ENCODE measurements at places on chromosomes 4 and X.

GRCh38 chrX:107542500-107542899 lies 85.8 kb upstream of the PRPS1 start:
- no peak for DNase-seq

DNA sequence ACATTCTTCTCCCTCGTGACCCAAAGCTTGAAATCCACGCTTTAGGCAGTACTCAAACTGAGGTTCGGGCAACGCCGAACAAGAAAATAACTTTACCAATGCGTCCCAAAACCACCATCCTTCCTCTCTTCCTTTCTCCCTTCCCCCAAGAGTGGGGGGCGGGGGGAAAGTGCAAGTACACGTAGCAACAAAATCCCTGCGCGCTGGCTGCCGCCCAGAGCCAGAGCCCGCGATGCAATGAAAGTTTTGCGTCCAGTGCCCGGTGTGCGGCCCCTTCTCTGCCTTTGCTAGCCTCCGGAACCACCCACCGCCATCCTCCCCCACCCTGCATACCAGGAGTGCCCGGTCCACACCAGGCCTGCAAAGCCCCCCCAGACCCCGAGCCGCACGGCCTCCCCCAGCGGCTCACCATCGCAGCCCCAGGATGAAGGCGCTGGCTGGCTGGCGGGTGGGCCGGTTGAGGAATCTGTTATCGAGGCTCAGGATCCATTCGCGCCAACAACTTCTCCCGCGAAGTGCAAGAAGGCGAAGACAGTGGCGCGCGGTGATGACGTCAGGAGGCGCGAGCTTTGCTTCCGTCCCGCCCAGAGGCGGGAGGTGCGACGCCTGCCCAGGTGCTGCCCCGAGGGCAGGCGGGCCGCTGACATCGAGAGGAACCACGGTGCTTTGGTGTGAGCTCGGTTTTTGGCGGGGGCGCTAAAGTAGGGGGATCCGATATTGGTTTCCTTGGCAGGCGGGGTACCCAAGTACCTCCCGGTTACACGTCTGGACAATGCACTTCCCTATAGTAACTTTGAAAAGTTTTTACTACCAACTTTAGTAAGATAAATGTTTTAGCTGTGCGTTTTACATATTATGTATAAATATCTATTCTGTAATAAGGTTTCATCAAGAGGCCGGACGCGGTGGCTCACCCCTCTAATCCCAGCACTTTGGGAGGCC lies at the start of gene RFC1:
Gene RFC1 (minus strand): TSS at position 533 of the 942 bp plus-strand sequence. CDS start 121 bp downstream, at position 412.
- peak; percentile 36 for DNase-seq

- DNase-seq, result no peak
These were observed 470.7 kb upstream of the FTHL17 start for GRCh38 chrX:31542566-31542965.

DNA sequence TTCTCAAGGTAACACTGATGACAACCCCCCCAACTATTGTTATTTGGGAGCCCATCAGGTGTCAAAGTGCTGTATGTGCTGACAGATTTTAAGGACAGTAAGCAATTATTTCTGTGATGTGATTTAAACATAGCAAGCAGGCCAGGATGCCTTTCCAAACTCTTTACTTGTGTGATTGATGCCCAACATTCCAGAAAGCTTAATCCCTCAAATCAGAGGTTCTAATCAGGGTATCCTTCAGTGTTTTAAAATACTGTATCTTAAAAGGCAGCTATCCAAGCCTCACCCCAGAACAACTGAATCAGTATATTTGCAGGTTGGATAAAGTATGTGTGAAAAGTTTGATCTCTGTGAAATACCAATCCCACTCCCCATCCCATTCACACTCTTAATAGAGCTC lies 119.7 kb downstream of the GASK1B start:
- DNase-seq, result no peak

DNA sequence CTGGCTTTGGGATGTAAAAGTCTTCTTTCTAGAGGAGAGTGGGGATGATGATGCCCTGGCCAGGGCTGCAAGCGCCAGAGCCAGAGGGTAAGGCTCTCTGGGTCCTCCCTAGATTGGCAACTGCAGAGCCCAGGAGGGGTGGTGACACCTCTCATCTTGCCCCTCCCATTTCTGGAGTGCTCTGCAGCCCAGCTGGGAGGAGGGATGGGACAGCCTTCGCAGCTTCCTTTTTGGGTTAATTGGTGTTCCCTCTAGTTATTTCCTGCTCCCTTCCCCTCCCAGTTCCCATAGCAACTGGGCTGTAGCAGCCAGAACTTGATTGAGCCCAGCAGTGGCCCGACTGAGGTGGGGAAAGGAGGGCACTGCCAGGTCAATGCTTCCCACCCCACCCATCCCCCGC lies 19.2 kb downstream of the NALF2 start:
- no peak for DNase-seq

GRCh38 chrX:37846558-37846933 lies 825 bp downstream of the DYNLT3 start:
- DNase-seq, result no peak

- DNase-seq, result no peak
These were observed 1.3 kb downstream of the TACC3 start for GRCh38 chr4:1722551-1723118.

DNA sequence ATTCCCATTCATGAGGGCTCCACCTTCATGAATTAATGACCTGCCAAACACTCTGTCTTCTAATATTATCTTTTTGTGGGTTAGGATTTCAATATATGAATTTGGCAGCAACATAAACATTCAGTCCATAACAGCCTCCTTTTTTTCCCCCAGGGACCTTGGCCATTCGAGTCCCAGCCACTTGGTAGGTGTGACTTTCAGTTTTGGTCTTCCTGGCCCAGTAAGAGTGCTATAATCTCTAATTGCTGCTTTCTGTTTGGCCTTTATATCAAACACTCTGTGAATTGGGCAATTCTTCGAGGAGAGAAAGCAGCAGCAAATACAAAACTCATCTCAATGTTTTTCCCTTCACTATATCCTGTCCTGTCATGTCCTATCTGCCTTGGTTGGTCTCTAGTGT lies 12.4 kb upstream of the RADX start:
- no peak for DNase-seq

DNA sequence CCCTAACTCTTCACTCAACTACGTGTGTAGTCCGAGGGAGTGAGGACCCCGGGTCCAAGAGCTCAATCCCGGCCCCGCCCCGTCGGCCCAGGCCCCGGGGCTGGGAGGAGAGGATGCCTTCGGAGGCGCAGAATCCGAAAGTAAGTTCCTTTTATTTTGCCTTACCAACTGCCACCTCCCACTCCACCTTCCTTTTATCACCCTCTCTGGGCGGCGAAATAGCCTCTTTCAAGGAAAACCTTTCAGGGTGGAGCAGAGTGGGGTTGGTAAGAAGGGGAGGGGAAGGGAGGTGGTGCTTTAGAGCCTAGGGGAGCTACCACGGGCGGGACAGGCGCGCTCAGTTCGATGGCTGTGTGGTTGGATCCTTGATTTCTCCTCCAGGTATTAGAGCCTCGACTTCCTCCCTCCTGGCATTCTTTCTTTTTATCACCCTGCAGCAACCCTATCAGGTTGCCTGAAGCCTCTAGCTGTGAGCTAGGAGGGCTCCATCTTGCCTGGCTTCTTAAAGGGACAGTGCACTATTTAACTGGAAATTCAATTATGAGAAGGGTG lies 191.2 kb downstream of the RRAGB start:
- no peak for DNase-seq

DNA sequence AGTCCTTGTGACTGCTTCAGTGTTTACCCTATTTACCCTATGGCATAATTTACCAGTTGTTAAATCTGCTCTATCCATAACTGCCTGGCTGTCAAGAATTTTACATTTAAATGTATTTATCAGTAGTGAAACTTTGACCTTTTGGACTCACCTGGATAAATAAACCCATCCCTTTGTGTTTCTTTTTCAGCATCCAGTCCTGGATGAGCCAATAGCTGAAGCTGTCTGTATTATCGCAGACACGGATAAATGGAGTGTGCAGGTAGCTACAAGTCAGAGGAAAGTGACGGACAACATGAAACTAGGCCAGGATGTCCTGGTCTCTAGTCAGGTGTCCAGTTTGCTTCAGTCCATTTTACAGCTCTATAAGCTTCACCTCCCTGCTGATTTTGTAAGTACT lies 122.4 kb downstream of the FNIP2 start:
- DNase-seq, result no peak

GRCh38 chrX:123455693-123456092 lies 271.6 kb downstream of the GRIA3 start:
- DNase-seq, result no peak

GRCh38 chrX:68238568-68238967 lies 194.7 kb downstream of the OPHN1 start:
- DNase-seq, result no peak

DNA sequence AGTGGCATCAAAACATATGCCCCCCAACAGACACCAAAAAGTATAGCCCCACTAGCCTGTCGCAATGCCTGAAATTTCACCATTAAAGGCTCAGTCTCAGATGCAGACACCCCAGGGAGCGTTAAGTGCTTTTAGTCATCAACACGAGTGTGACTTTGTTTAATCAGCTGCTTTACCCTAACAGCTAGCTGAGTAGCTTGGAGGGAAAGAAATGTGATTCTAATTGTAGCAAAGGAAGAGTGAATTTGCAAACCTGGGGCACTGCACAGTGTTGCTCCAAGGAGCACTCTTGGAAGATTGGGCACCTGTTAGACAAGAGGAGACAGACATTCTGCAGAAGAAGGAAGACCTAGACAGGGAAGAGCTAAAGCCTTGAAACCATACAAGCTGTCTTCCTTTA lies 145.1 kb downstream of the BEND2 start:
- no peak for DNase-seq

GRCh38 chr4:107330916-107331315 lies 294.8 kb upstream of the DKK2 start:
- no peak for DNase-seq

GRCh38 chrX:32778965-32779364 lies 432.4 kb downstream of the DMD start:
- no peak for DNase-seq

GRCh38 chr4:112673686-112674085 lies 36.7 kb downstream of the LARP7 start:
- no peak for DNase-seq

GRCh38 chrX:87873347-87873941 lies 355.8 kb downstream of the KLHL4 start:
- no peak for DNase-seq

- no peak for DNase-seq
These were observed 1.9 kb downstream of the LGI2 start for GRCh38 chr4:25028851-25029250.

Data from DMS 273 treated with DMSO at 0.1 percent for 48 hours (cell line).